ENCODE measurements at places on chromosomes 13 and 19.

DNA sequence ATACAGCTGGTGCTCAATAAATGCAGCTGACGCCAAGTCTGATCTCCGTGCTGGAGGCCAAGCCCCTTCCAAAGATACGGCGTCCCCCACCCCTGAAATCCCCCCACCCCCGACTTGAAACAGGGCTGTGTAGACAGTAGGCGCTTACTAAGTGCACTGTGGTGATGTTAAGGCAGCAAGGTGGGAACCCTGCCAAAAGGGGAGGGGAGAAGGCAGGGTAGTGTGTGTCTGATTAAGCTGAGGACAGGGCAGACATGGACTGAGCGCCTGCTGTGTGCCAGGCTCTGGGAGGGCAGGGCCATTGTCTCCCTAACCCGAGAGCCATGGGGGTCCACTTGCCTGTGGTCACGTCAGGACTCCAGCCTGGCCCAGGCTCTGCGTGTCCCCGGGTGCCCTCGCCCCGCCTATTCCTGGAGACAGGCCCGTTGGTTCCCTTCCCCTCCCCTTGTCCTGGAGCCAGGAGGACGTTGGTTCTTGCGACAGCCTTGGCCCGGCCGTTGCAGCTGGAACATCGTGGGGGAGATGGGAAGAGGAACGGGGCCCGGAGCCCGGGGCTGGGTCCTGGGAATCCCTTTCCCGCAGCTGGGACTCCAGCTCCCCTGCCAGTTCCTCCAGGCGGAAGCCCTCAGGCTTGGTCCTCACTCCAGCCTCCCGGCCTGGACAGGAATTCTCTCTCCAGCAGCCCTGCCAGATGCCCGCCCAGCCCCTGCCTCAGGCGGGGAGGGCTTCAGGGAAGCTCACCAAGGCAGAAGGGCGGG is 1.7 kb upstream of the ELANE start:
- DNase-seq = peak; percentile 83

DNA sequence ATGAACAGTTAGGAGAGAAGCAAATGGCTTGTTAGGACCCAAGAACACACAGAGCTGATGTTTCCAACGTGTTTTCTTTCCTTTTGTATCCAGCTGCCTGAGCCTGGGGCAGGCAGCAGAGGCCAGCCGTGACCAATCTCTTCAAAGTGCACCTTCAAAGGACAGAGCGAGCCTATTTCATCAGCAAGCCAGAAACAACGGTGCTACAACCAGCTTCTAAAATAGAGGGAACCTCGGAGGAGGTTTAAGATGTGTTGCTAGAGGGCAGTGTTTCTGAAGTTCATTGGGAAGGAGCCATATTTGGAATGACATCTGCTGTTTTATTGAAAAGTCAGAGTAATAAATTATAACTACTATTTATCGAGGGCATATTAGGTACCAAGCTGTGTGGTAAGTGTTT is 56.2 kb upstream of the RFC3 start:
- peak; percentile 20 for DNase-seq

- DNase-seq = no peak
Measured at GRCh38 chr13:73162912-73163911, 104.4 kb downstream of the KLF5 start.

DNA sequence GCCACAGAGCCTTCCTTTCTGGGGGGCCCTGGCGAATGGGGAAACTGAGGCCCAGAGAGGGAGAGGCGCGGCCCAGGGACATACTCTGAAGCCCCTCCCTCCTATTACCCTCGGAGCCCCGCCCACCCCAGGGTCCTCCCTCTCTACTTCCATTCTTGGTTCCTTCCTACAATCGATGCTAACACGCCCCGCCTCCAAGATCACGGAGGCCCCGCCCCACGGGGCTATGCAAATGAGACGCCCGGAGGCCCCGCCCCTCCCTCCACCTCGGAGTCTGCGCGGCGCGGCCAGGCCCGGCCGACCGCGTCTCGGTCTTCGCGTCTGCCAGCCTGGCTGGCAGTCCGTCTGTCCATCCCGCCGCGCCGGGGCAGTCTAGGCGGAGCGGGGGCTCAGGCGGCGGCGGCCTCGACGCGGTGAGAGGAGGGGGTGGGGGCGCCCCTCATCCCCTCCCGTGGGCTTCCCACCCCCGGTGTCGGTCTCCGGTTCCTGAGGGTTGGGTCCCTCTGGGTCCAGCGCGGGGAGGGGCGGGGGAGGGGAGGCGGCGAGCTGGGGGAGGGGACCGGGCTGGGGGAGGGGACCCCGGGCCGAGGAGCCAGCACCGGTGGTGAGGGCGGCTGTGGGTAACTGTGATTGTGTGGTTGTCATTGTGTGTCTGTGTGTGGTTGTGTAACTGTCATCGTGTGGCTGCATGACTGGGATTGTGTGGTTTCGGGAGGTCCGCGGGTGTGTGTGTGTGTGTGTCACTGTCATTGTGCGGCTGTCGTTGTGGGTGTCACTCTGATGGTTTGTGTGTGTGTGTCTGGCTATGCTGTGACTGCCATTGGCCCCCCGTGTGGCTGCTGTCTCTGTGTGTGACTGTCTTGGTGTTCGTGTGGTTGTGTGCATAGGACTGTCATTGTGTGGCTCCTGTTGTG is at the start of gene PLPPR2:
PLPPR2 (plus strand) TSS at position 273 of the 914 bp plus-strand sequence. CDS start 2,242 bp downstream, outside the sequence.
- peak; percentile 62 for DNase-seq

DNA sequence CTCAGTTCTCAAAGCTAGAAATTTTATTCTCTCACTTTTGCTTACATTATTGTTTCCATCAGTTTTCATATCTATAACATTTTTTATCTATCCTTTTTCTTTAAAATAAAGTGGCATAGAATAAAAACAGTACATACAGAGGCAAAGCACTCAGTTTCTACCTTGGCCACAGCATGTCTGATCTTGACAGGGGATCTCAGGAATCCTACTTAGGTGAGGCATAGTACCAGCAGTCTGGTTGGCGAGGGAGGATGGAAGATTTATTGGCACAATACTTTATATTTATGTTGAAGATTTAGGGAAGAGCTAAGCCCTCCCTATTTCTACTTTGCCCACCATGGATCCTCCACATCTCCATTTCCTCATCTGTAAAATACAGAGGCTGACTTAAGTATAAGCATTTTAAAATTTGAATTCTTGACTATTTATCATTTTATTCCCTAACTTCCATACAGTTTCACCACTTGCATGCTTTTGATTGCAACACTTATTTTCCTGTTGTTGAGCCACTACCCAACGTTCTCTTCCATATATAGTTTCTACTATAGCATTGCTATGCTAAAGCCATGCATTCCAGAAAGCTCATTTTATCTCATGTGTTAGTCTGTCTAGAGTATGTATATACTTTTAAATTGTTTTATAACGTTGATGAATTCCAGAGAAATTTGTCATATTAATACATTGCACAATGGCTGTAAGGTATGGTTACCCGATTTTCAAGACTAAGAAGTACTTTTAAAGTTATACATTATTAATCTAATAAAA is 506.7 kb downstream of the KCTD12 start:
- DNase-seq = no peak

- no peak for DNase-seq
Measured at GRCh38 chr19:51461723-51462161, 3.5 kb upstream of the SIGLEC8 start.

DNA sequence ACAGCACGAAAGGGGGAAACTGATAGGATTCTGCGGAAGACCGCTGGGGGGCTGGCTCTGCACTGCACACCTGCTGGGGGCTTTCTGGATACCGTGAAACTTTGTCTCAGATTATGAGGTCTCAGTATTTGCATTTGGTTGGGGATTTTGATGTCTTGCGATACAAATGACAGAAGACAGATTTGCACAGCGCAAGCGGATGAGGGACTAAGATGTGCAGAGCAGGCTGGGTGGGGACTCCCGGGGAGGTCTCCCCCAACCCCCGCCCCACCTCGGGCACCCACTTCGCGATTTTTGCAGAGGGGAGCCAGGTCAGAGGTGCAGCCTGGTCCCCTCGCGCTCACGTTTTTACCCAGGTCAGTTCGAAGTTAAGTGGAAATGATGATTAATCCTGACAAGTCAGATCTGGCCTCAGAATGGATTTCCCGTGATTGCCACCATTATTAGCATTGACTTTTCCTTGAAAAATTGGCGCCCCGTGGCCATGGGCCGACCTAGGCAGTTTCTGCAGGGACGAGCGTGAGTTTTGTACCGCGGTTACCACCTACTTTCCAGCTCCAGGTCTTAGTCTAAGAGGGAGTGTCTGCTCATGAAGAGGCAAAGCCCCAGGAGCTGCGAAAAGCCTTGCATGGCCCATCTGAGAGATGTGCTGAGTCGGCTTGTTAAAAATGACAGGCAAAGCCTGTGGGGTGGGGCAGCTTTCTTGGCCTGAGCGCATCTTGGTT is 1.3 kb upstream of the GJB2 start:
- no peak for DNase-seq

DNA sequence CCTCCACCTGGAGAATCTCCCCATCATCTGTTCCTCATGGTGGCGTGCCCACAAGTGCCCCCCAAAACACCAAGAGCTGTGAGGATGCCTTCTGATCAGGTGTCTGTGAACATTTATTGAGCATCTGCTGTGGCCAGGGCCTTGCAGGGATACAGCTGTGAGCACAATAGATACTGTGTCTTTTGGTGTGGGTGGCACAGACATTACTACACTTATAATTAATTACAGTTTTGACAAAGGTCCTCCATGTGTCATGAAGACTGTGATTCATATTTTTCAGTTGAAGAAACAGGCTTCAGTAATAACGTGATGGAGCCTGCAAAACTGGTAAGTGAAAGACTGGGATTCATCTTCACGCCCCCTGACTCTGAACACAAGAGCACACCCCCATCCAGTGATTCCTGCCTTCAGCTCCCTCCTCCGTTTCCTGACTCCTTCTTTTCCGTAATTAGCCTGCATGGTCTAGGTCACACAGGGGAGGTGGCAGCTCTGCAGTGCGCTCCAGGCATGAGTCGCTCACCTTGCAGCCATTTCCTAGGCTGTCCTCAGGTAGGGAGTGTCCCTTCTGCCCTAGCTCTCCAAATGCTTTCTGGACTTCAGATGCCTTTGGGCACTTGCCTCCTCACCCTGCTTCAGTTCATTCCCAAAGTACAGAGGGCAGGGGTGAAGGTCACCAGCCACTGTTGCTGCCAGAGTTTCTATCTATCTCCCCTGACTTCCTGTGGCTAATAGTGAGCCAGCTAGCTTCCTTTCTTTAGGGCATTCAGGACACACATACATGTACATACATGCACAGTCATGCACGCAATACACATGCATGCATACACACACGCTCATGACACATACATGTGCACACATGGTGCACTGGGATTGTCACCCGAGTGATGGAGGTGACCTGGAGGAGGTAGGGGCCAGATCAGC is 66.5 kb downstream of the SIAH3 start:
- no peak for DNase-seq

Measured in astrocyte of the cerebellum (primary cell).